ENCODE measurements at places on chromosomes 6 and 20.

- DNase-seq, result no peak
These were observed 348.3 kb downstream of the CDH26 start for GRCh38 chr20:60306551-60306950.

DNA sequence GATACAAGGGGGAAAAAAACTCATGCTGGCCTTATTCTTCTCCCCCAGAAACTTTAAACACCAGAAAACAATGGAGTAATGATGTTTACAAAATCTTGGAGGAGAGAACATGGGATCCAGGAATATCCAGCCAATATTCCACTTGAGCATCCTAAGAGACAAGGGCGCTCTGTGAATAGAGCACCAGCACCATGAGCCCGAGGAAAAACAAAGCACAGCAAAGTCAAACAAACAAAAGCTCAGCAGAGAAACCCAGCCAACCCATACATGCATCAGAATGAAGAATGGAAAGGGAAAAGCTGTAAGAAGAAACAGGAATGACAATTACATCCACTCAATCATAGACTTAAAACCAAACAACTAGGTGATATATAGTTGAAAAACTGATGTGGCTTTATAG is 4.6 kb upstream of the NAA20 start:
- DNase-seq, result no peak

- DNase-seq, result no peak
These were observed 929.5 kb downstream of the KIF16B start for GRCh38 chr20:15643713-15644112.

- DNase-seq, result no peak
These were observed 110.5 kb downstream of the ISM1 start for GRCh38 chr20:13331536-13331935.

- DNase-seq, result no peak
These were observed 108.0 kb upstream of the FAM184A start for GRCh38 chr6:119186490-119186889.

DNA sequence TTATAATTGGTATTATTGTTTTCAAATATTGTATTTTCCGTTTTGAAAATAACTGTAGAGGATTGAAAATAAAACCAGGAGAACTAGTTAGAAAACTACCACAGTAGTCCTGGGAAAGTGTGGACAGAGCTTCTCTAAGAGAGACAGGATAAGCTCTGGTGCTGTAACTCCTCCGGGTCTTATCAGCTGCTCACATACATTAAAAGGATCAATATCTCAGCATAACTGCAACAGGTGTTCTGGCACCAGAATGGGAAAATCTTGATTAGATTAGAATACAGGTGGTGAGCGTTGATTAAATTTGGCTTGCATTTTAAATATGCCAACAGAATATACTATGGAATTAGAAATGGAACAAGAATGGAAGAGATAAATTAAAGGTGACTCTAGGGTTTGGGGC is 1138.9 kb upstream of the ADGRB3 start:
- DNase-seq, result no peak

Data from stimulated activated CD4-positive, alpha-beta T cell treated with anti-CD3 and anti-CD28 coated beads, Interleukin-1b, Interleukin-23, amount 100 ng/mL, for 48 hours (primary cell).